ENCODE measurements at places on chromosomes 5 and 9. TPM values are rescaled to one million over a fixed set of nuclear protein-coding genes. Genes with fewer than 3 reads are reported as not detected.

The SOHLH1 gene
- total RNA-seq, result not detected

The CLTB gene
- 49.3 TPM for total RNA-seq

The AIF1L gene
- total RNA-seq, result 0.45 TPM

The ZNF474 gene
- not detected for total RNA-seq

The HNRNPK gene
- total RNA-seq, result 207 TPM

The MELK gene
- total RNA-seq, result 2.9 TPM

GRCh38 chr5:56019306-56020272, 24.8 kb upstream of the IL6ST start:
- peak; percentile 82 for DNase-seq

- DNase-seq, result no peak
Measured at GRCh38 chr9:109560470-109561132, 62.5 kb upstream of the PTPN3 start.

- peak; percentile 0 for DNase-seq
Measured at GRCh38 chr9:23824830-23825591, 1.0 kb downstream of the ELAVL2 start.

- DNase-seq, result no peak
Measured at GRCh38 chr9:114174876-114175771, 19.8 kb downstream of the COL27A1 start.

DNA sequence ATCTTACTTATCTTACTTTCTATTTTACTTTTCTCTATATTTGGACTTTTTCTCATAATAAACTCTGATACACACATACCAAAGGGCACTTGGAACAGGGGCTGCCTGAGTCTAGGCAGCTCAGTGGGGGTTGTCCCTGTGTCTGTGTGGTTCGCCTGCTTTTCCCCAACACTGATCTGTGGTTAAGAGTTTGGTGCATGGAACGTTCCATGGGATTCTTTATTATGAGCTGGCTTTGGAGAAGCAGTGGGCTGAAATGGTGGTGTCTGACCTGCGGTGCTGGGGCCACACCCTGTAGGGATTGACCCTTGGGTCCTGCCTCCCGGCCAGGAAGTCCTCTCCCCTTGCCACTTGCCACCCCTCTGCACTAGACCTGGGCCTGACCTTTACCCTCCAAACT, 47.4 kb downstream of the ANKRD33B start:
- DNase-seq, result no peak

GRCh38 chr5:35938568-35939227, at the start of gene CAPSL:
CAPSL (minus strand) TSS chr5:35938622; CDS start chr5:35921120, 17,502 bp downstream.
- DNase-seq, result peak; percentile 55

DNA sequence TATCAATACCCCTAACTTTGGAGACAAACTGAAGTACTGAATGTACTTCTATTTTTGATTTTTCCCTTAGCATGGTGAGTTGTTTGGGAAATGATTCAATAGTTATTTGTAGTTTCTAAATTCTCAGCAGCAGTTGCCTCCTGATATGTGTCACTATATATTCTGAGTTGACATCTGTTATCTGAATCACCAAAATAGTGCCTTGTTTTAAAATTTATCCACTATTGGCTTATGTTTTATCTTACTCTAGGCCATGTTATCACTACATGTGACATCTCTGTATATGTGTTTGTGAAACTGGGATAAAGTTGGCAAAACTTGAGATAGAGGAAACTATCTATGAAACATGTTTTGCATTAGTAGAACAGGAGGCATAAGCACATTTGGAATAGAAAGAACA, 317.6 kb downstream of the TLE4 start:
- DNase-seq, result no peak

DNA sequence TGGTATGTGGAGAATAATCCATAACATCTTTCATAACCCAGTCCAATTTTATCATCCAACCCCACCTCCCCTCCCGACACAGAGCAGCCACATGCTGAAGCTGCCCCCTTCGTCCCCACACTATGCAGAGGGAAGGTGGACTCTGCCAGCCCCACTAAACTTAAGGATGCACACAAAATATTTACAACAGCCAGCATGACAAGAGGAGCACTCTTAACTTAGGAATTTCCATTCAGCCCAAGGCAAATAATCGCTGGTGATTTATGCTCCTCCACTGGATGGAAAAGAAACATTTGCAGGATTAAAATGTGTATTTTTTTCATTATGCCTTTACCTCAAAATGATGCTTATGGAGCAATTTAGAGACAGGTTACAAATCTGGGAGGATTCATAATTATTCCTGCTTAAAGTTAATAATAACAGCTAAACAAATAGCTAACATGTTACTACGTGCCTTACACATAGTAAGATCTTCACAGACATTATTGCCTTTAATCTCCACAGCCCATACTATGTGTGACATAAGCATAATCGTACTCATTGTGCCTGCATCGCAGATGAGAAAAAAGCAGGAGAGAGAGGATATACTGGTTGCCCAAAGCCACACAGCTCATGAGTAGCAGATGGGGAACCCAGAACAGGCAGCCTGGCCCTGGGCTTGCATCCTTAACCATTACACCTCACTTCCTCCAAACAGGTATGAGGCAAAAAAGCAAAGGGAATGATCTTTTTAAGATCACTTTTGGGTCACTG, 92.6 kb downstream of the GLIS3 start:
- no peak for DNase-seq

DNA sequence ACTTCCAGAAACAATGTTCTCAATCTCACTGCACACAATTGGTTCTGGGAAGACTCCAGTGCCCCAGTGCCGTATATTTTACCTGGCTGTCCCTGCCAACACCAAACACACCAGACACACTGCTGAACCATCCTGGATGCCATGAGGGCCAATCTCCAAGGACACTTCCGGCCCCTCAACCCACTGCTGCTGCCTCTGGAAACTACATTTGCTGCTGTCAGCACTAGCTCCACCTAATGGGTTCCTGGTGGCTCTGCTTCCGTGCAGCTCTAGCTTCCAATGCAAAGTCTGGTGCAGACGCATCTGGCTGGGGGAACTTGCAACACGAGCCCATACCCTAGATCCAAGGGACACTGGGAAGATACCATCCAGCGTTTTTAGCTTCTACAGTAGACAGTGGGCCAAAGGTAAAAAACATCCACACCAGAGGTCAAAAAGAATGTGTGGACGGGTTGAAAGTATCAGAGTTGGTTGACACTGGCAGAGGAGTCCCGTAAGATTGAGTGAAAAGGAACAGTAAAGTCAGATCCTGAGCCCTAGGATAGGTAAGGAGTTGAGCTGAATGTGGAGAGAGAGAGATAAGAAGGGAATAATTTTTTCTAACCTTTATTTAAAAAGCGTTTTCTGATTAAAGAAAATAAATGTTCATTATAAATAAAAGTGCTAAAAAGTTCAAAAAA, 99.7 kb upstream of the KIF2A start:
- DNase-seq, result no peak

- no peak for DNase-seq
Measured at GRCh38 chr9:72986522-72987116, 33.8 kb upstream of the ALDH1A1 start.

GRCh38 chr5:142181096-142181495, 72.5 kb downstream of the NDFIP1 start:
- no peak for DNase-seq

- no peak for DNase-seq
Measured at GRCh38 chr5:147779694-147780093, 2.8 kb downstream of the JAKMIP2 start.

- DNase-seq, result peak; percentile 50
Measured at GRCh38 chr5:79357398-79357797, 121.5 kb downstream of the JMY start.

DNA sequence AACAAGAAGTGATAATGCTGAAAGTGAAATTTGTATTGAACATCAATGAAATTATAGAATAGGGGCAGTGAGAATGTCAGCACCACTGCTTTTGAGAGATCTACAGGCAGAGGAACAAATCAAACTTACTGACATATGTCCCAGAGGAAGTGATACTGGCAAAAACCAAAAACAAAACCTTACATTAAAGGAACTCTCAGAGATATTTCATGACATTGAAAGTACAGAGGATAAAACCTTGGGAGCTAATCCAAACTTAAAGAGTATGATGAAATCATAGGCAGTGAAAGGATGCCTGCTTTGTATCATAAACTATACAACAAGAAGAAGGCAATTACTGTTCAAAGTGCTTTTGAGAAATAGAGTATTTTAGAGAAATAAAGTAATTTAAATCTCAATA, 90.4 kb upstream of the SV2C start:
- DNase-seq, result no peak

- no peak for DNase-seq
Measured at GRCh38 chr9:128434340-128434739, 13.7 kb downstream of the CERCAM start.

- DNase-seq, result no peak
Measured at GRCh38 chr9:26950521-26950920, 3.5 kb upstream of the PLAA start.

DNA sequence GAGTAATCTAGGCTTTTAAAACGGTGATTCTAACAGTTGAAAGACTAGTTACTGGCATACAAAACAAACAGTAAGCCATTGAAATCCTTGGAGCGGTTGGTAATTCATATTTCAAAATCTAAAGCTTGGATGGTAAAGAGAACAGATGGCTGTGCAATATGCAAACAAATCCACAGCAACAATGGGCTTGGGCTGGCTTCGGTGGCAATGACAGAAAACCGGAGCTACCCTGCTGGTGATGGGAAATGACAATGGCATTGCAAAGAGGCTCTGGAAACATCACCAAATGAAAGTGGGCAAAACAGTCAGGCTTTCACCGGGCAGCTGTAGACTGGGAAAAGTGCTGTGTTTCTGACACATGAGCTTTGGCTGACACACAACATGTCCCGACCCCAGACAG, 42.2 kb downstream of the MED27 start:
- no peak for DNase-seq

- DNase-seq, result no peak
Measured at GRCh38 chr5:135609981-135610380, 31.2 kb upstream of the CXCL14 start.

DNA sequence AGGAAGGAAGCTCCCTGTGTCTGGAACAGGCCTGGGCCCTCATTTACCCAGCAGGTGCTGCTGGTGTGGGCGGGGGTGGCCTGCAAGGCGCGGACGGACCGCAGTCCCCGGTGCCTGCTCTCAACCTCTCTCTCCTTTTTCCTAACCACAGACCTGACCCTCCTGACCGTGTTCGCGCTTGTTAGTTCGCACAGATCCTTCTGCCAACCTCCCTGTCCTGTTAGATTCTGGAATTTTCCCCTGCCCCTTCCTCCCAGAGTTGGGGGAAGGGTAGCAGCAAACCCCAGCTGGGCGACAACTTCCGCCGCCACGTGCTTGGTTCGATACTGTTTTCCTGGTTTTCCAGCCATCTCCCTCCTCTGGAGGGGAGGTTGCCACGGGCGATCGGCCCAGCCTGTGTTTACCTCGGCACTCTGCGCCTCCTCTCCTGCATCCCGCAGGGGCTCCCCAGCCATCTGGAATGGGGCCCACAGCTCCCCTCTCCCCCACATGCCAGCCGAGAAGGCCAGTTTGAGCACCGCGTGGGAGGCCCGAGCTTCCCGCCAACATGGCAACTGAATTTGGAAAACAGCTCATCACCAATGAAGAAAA, 70.8 kb upstream of the UNC5A start:
- no peak for DNase-seq

DNA sequence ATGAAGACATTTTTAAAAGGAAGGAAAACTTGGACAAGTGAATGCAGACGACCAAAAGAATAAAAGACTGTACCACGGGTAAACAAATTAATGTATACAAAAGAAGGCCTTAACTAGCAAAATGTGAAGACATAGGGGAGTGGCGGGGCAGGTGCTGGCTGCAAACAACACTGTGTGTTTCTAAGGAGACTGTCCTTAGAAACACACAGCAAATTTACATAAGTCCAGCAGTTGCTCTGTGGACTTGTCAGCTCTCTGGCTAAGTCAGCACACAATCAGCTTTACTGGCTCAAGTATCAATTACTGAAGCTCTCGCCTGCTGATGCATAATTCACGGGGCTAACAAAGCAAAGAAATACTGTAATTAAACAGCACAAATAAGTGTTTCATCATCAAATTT, 24.8 kb downstream of the PTBP3 start:
- peak; percentile 22 for DNase-seq

DNA sequence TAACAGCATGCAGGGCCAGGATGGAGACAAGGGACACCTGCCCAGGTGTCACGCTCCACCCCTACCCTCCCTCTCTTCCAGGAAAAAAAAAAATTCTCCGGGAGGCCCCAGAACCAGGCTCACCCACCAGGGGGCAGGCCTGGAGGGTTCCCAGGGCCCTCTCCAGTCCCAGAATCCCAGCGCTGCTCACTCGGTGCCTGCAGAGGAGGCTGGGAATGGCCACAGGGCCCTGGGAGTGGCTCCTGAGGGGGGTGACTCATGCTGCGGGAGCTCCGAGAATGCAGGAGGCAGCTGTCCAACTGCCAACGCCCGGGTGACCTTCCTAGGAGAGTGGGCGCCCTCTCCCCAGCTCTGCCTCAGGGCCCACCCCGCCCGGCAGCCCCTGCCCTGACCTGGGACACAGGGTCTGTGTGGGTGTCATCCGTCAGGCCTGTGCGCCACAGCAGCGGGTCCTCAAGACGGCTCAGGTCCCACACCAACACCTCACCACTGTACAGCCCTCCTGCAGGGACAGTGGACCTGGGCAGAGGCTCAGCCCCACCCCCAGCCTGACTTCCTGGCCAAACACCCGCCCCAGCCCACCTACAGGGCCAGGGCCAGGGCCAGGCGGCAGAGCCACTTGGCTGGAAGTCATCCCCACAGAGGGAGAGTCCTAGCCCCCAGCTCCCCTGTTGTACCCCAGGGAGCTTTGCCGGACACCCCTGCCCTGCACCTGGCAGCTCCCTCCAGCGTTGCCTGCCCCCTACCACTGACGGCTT, 21.2 kb downstream of the DYNC2I2 start:
- peak; percentile 96 for DNase-seq

DNA sequence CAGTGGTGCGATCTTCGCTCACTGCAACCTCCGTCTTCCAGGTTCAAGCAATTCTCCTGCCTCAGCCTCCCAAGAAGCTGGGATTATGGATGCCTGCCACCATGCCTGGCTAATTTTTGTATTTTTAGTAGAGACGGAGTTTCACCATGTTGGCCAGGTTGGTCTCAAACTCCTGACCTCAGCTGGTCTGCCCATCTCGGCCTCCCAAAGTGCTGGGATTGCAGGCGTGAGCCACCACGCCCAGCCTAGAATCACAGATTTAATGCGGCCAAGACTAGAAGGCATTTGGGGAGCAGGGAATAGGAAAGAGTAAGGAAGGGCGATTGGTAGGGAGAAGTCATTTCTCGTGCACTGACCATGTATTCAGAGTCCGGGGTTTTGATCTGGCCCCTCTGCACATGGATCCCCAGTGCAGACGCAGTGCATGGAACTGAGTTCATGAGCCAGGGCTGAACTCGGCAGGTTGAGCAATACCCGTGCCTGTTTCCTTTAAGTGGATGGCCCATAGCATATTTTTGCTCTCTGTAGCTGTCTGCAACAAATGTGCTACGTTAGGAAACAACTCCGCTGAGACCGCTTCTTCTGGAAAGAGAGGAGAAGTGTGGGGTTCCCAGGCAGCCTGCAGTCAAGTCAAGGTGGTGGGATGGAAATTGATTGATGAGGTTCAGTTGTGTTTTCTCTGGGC, 3.4 kb upstream of the HMCN2 start:
- no peak for DNase-seq

GRCh38 chr9:2116073-2116472, 100.9 kb downstream of the SMARCA2 start:
- DNase-seq, result no peak
